ENCODE measurements at places on chromosomes 7 and 10. TPM values are rescaled to one million over a fixed set of nuclear protein-coding genes. Genes with fewer than 3 reads are reported as not detected.
A peak's percentile ranks its signal among the peaks of the same experiment; 100 is the strongest.

DNA sequence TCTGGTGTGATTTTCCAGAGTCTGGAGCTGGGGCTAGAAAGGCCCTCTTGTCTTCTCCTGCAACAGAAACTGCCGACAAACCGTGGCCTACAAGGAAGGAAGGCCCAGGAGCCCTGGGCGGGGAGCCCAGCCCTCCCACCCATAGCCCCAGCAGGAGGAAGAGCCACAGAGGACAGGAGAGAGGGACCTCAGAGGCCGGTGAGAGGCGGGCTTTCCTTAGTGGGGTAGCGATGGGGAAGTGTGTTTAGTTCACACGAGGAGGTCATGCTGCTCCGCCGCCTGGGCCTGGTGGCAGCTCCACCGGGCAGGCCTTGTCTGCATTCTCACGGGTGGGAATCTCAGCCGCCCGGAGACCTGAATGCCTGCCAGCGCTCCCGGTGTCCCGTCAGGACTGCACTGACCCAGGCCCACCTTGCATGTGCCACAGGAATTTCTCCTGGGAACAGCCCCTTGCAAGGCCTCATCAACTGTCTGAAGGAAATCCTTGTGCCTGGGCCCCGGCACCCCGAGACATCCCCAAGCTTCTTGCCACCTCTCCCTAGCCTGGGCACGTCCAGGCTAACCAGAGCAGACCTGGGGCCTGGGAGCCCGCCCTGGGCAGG is 50.9 kb downstream of the ZNF467 start:
- peak; percentile 62 for DNase-seq
- no peak overlapping the region for H3K4me3 ChIP-seq

GRCh38 chr10:6310977-6311376 is 108.2 kb downstream of the PFKFB3 start:
- no peaks in the 10 kb centered on the region for H3K27me3 ChIP-seq
- no peak overlapping the region for H3K27ac ChIP-seq
- peaks cover 5% of the 10 kb centered on the region for H3K4me1 ChIP-seq
- H3K4me3 ChIP-seq = no peak overlapping the region

- H3K27ac ChIP-seq = no peak overlapping the region
- H3K4me3 ChIP-seq = no peak overlapping the region
- peaks cover 2% of the 10 kb centered on the region for H3K4me1 ChIP-seq
- no peaks in the 10 kb centered on the region for H3K27me3 ChIP-seq
Measured at GRCh38 chr7:151832656-151833055, 44.3 kb downstream of the PRKAG2 start.

- no peak overlapping the region for H3K27ac ChIP-seq
- H3K36me3 ChIP-seq = peaks cover 40% of the 10 kb centered on the region
- H3K4me1 ChIP-seq = peaks cover 15% of the 10 kb centered on the region
- H3K27me3 ChIP-seq = no peaks in the 10 kb centered on the region
- DNase-seq = no peak
Measured at GRCh38 chr10:74079936-74080590, 70.6 kb downstream of the AP3M1 start.

PDE1C gene
- total RNA-seq = 0.83 TPM

GPNMB gene
- total RNA-seq = 458 TPM

LRRD1 gene
- total RNA-seq = not detected
